ENCODE measurements at places on chromosomes 6 and 20. TPM values are rescaled to one million over a fixed set of nuclear protein-coding genes. Genes with fewer than 3 reads are reported as not detected.

Gene UNC5CL
- total RNA-seq = 0.23 TPM

Gene GTSF1L
- total RNA-seq = not detected

Gene LPIN3
- total RNA-seq = 1.4 TPM

Gene BTNL2
- total RNA-seq = not detected

Gene EBF4
- total RNA-seq = 15.7 TPM

Gene MAP3K5
- total RNA-seq = 16.1 TPM

Gene DACT2
- 4.6 TPM for total RNA-seq

Gene PAX1
- not detected for total RNA-seq

Gene ARFGEF3
- 47.3 TPM for total RNA-seq

Gene HTR1B
- total RNA-seq = 9.2 TPM

Gene GSTA3
- total RNA-seq = 0.69 TPM

Gene DAAM2
- total RNA-seq = 30.4 TPM

All from diencephalon (tissue), 1 donor.